Activated T-helper 2 cell treated with anti-CD3 and anti-CD28 coated beads, Interferon-gamma antibody, Interleukin-2, Interleukin-4, amounts not matched to agents 10 μg/mL and 5 μg/mL and 100 μg/mL, durations not matched to agents 14 hours and 24 hours and 36 hours (primary cell): ENCODE measurements at places on chromosomes 5 and 9. TPM values are rescaled to one million over a fixed set of nuclear protein-coding genes. Genes with fewer than 3 reads are reported as not detected.

The VCP gene
- 361 and 366 TPM in 2 replicates for total RNA-seq

DNA sequence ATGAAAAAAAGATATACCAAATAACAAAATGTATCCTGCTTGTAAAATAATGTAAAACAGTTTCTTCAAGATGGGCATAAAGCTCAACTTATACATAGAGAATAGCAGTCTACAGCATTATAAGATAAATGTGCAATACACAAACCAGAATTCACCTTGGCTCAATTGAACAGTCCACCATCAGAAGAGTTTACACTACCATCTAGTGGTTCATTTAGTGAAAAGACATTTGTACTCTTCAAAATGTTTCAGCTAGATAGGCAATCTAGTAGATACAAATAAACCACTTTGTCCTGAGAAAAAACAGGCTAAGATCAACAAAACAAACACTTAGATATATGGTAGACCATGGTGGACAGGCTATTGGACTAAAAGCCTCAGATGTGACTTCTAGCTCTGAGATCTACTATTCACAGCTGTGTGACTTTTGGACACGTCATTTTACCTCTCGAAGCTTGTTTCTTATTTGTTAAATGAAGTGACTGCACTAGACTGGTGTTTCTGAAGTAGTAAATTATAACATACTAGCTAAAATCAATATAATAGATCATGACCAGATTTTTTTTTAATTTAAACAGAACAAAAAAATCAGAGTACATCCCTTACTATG, 22.1 kb upstream of the TPD52L3 start:
- H3K4me1 ChIP-seq = no peaks in the 10 kb centered on the region
- H3K36me3 ChIP-seq = no peaks in the 10 kb centered on the region
- no peak overlapping the region for H3K27ac ChIP-seq

DNA sequence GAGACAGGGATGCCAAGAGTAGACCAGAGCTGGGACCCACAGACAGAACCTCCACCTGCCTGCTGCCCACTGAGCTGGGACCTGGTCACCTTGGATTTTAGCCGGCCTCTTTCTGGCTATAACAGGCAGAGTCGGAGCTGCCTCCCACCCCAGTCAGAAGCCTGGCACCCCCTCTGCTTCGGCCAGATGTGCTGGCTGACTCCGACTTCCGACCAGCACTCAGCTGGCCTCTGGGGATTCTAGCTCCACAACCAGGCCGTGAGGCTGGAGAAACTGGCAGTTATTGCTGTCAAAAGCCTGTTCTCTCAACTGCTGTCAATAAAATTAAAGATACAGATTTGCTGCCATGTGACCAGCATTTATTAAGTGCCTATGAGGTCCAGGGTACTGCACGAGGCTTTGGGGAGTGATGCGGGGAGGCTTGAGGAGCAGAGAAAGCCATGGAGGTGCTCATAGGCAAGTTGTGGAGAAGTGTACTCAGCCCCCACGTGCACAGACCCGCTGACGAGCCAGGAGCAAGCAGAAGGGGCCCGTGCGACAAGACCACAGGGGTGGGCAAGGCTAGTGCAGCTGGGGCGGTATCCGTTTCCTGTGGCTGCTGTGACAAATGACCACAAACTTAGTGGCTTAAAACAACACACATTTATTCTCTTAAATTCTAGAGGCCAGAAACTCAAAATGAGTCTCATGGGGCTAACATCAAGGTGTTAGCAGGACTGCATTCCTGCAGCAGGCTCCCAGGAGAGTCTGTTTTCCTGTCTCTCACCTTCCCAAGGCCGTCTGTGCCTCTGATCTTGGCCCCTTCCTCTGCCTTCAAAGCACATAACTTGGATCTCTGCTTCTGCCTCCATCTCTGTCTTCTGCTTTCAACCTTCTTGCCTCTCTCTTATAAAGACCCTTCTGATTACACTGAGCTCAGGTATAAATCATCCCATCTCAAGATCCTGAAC, 13.1 kb downstream of the GFI1B start:
- H3K27ac ChIP-seq = no peak overlapping the region
- DNase-seq = no peak
- peaks cover 3% of the 10 kb centered on the region for H3K4me1 ChIP-seq
- peaks cover 13% of the 10 kb centered on the region for H3K27me3 ChIP-seq

- no peaks in the 10 kb centered on the region for H3K4me1 ChIP-seq
- H3K27ac ChIP-seq = no peak overlapping the region
- H3K4me3 ChIP-seq = no peak overlapping the region
- no peak for DNase-seq
- no peaks in the 10 kb centered on the region for H3K27me3 ChIP-seq
Measured at GRCh38 chr9:13728917-13729811, 449.7 kb upstream of the MPDZ start.

The C5orf58 gene
- not detected in 2 replicates for total RNA-seq

DNA sequence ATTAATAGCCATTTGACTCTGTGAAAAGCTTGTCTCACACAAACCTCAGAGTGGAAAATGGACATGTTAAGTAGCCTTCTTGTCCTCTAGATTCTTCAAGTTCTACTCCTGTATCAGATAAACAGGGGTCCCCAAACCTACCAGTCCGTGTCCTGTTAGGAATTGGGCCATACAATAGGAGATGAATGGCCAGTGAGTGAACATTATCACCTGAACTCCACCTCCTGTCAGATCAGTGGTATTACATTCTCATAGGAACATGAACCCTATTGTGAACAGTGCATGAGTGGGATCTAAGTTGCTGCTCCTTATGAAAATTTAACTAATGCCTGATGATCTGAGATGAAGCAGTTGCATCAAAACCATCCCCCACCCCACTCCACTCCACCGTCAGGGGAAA, 136.3 kb downstream of the TMEM232 start:
- no peak overlapping the region for H3K4me3 ChIP-seq
- no peak overlapping the region for H3K27ac ChIP-seq
- H3K27me3 ChIP-seq = no peaks in the 10 kb centered on the region
- H3K4me1 ChIP-seq = no peaks in the 10 kb centered on the region

- peaks cover 23% of the 10 kb centered on the region for H3K36me3 ChIP-seq
- H3K27ac ChIP-seq = peak overlapping the region; percentile 96
- peak overlapping the region; percentile 99 for H3K4me3 ChIP-seq
- peaks cover 32% of the 10 kb centered on the region for H3K4me1 ChIP-seq
- H3K27me3 ChIP-seq = peaks cover 3% of the 10 kb centered on the region
- no peak for DNase-seq
Measured at GRCh38 chr5:78293851-78294247, 649 bp downstream of the AP3B1 start.

The TNIP1 gene
- 473 and 477 TPM in 2 replicates for total RNA-seq

- no peak overlapping the region for H3K4me3 ChIP-seq
Measured at GRCh38 chr5:118006219-118006618, 982.1 kb downstream of the DTWD2 start.

The PKD2L2 gene
- total RNA-seq = not detected in 2 replicates

DNA sequence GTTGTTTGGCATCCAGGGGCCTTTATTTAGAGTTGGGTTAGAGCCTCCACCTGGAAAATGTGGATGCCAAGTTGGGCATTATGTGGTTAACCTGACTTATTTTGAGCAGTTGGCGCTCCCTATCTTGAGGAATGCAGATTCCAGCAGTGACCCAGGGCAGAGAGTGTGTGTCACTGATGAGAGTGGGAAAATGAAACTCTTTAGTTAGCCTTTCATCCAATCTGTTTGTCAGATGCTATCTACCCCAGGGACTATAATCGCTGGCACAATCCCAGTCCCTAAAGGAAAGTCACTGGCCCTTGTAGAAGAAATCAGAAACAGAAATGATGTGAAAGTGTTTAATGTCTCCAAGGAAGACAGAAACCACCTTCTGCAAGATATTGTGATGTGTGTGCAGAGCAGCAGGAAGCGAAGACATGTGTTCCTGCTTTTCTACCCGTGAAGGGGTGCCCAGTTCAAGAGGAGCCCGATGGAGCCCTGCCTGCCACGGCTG, 10.2 kb upstream of the STING1 start:
- no peak for DNase-seq
- no peaks in the 10 kb centered on the region for H3K36me3 ChIP-seq
- H3K4me1 ChIP-seq = peaks cover 33% of the 10 kb centered on the region
- no peak overlapping the region for H3K4me3 ChIP-seq
- no peaks in the 10 kb centered on the region for H3K27me3 ChIP-seq

- H3K4me3 ChIP-seq = no peak overlapping the region
- no peaks in the 10 kb centered on the region for H3K27me3 ChIP-seq
- no peaks in the 10 kb centered on the region for H3K4me1 ChIP-seq
- H3K27ac ChIP-seq = no peak overlapping the region
- DNase-seq = no peak
Measured at GRCh38 chr5:8270246-8270645, 401.3 kb downstream of the MTRR start.

DNA sequence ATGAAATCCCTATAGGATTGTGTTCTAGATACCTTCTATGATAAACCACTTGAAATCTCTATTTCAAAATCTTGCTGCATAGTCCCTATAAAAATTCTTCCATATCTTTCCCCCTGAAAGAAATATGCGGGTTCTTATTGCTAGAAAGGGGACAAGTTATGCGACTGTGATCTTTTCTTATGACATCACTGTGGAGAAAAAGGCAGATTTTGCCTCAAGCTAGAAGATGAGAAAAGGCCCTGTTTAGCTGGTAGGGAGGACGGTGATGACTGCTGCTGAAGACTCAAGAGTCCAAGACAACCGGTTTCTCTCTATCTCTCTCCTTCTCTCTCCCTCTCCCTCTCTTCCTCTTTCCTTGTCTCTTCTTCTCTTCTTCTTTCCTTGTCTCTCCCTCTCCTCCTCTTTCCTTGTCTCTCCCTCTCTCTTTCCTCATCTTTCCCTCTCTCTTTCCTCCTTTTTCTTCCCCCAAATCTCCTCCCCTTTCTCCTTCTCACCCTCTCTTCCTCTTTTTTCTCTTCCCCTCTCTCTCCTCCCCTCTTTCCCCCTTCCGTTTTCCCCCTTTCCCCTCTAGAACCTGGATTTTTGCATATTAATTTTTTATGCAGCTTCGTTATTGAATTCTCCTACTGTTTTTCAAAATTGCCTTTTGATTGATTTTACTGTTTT, 5.3 kb downstream of the OR2S2 start:
- DNase-seq = no peak
- H3K4me1 ChIP-seq = peaks cover 1% of the 10 kb centered on the region
- no peak overlapping the region for H3K4me3 ChIP-seq
- H3K27ac ChIP-seq = no peak overlapping the region
- no peaks in the 10 kb centered on the region for H3K36me3 ChIP-seq

DNA sequence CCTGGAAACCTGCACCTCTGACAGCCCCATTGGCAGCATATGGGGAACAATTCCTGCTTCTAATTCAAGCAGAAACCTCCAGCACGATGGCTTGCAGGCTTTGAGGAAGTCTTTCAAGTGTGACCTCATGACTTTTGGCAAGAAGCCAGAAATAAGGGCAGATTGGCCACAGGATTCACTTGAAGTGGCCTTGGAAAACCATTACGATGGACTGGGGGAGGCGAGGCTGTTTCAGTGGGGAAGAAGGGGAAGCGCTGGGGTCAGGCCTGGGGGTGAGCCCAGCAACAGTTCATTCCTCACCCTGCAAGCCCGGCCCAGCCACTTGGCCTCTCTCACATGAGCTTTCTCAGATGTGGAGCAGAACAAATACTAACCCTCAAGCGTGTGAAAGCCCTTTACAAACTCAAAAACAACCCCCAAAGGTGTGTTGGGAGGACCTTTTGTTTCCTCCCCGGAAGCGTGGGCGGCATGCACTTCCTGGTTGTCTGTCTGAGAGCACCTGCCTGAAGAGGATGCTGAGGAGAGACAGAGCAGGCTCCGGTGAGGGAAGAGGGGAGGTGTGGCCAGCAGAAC, 26.9 kb upstream of the EEIG1 start:
- H3K27me3 ChIP-seq = peaks cover 2% of the 10 kb centered on the region
- H3K27ac ChIP-seq = peak overlapping the region; percentile 93
- peaks cover 14% of the 10 kb centered on the region for H3K36me3 ChIP-seq
- peaks cover 34% of the 10 kb centered on the region for H3K4me1 ChIP-seq

DNA sequence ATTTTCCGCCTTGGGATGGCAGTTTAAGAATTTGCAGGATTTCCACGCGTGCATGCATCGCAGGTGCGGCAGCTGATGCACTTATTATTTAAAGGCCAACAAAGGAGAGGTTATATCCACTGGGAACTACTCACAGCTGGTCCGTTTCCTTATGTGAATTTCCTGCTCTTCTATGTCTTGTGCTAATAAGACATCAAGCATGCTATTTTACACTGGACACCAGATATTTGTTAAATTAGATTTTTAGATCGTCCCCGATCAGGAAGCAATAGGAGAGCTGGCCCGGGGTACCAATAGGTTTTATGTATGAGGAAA, 476 bp upstream of the DTWD2 start:
- no peaks in the 10 kb centered on the region for H3K27me3 ChIP-seq
- peaks cover 19% of the 10 kb centered on the region for H3K4me1 ChIP-seq
- peak overlapping the region; percentile 34 for H3K27ac ChIP-seq
- peak overlapping the region; percentile 77 for H3K4me3 ChIP-seq

The AFAP1L1 gene
- not detected in 2 replicates for total RNA-seq

GRCh38 chr9:89536145-89536574, 38.2 kb upstream of the SEMA4D start:
- H3K27ac ChIP-seq = peak overlapping the region; percentile 87
- H3K36me3 ChIP-seq = no peaks in the 10 kb centered on the region
- DNase-seq = peak; percentile 33
- H3K27me3 ChIP-seq = no peaks in the 10 kb centered on the region
- H3K4me1 ChIP-seq = peaks cover 75% of the 10 kb centered on the region

DNA sequence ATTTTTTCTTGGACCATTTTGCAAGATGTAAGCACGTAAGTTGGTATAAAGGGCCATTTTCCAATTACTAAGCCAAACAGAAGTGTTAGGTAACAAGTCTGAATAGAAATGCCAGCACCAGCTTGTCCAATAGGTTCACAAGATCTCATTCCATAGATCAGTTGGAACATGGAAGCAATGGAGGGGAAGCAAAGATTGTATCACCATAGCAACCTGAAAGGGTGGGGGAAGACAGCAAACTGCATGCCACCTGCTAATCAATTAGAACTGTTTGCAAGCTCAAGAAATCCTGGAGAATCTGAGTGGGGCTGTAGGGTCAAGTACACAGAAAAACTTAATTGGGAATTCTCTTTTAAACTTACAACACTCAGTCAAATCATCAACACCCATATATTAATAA, 264.9 kb upstream of the EFNA5 start:
- no peak for DNase-seq
- H3K4me1 ChIP-seq = peaks cover 8% of the 10 kb centered on the region
- H3K27ac ChIP-seq = no peak overlapping the region
- H3K27me3 ChIP-seq = no peaks in the 10 kb centered on the region

DNA sequence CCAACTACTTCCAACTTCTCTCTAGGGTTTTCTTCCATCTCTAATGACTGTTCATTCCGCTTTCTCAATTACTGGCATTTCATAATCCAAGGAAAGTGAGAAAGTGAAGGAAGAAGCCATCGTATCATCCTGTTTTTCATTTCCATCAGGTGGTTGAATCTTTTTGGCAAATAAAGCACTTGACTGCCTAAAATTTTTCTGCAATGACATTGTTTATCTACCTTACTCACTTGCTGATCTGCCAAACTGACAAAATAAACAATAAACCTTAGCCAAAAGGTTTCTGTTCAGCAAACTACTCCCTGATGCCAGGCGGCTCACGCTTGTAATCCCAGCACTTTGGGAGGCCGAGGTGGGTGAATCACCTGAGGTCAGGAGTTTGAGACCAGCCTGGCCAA, 18.4 kb downstream of the FNBP1 start:
- peaks cover 84% of the 10 kb centered on the region for H3K4me1 ChIP-seq
- DNase-seq = no peak
- peaks cover 78% of the 10 kb centered on the region for H3K36me3 ChIP-seq
- peak overlapping the region; percentile 44 for H3K27ac ChIP-seq

The ARHGEF39 gene
- 11.1 and 12.3 TPM in 2 replicates for total RNA-seq

GRCh38 chr5:5092149-5092548, 48.0 kb upstream of the ADAMTS16 start:
- no peaks in the 10 kb centered on the region for H3K4me1 ChIP-seq
- H3K4me3 ChIP-seq = no peak overlapping the region
- no peaks in the 10 kb centered on the region for H3K27me3 ChIP-seq
- no peaks in the 10 kb centered on the region for H3K36me3 ChIP-seq
- no peak for DNase-seq

GRCh38 chr5:142065273-142065672, 43.3 kb upstream of the NDFIP1 start:
- H3K27me3 ChIP-seq = peaks cover 2% of the 10 kb centered on the region
- H3K36me3 ChIP-seq = no peaks in the 10 kb centered on the region
- peaks cover 23% of the 10 kb centered on the region for H3K4me1 ChIP-seq
- H3K27ac ChIP-seq = no peak overlapping the region
- DNase-seq = no peak
